ENCODE measurements at places on chromosomes 5 and 9.
A peak's percentile ranks its signal among the peaks of the same experiment; 100 is the strongest.

DNA sequence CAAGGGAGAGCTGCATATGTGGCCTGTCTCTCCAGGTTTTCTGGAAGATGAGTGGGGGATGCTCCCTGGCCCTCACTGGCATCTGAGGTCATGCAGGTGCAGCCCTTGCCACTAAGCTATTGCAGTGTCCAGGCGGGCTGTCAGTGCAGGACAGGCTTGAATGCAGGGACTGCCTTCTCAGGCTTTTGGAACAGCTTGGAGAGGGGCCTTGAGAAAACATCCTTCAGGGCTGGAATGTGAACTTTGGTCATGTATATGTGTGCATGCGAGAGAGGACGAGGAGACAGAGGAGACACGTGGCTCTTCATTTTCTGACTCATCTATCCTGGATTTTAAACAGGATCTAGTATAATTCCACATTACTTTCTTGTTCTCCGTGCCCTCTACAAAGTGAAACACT lies 90.3 kb downstream of the MACROH2A1 start:
- DNase-seq = no peak

DNA sequence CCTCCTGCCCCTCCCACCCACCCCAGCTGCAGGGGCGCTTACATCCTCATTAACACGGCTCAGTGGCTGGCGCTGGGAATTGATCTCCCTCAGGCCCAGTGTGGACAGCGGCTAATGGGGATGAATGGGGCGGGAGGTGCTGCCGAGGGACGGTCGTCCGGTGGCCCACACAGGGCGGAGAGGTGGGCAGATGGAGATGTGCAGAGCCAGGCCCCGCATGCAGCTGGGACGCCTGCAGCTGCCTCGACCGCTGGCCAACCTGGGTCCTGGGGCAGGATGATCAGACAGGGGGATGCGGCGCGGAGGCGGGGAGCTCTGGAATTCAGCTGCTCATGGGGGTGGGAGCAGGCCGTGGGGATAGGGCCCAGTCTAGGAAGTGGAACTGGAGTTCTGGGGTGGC lies 17.6 kb downstream of the TSPAN17 start:
- DNase-seq = peak; percentile 54

DNA sequence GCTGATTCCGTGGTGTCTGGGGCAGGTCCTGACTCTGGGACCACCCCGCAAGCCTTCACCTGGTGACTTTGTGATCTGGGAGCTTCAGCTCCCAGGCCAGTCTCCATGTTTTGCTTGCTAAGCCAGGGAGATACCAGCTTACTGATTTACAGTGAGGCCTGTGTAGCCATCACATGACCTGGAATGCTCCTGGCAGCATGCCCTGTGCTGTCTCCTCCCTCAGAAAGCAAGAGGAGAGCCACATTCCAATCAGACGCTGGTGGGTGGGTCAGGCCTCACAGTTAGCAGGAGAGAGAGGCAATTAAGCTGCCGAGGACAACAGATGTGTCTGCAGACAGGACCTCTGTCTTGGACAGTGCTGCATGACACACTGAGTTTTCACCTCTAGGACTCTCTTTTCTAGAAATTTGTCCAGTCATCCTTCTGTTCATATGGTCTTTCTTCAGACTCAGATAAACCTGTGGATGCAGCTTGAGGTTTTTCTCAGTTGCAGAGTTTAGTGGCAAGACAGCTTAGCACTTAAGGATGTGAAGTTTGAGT lies 24.4 kb upstream of the GRPEL2 start:
- peak; percentile 71 for DNase-seq

GRCh38 chr5:5198135-5198534 lies 58.0 kb downstream of the ADAMTS16 start:
- no peak for DNase-seq

DNA sequence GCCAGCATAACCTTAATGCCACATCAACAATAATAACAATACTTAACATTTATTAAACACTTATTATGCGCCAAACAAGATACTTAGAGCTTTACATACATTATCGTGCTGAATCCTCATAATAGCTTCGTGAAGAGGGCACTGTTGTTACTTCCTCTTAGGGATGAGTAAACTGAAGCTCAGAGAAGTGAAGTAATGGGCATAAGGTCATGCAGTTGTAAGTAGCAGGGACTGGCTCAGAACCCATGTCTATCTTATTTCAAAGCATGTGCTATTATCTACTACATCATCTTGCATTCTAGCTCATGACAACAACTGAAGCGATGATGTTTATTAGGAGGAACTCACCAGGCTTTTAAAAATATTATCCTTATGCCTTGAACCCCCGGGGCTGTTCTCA lies 34.9 kb upstream of the PPP3R2 start:
- DNase-seq = no peak

DNA sequence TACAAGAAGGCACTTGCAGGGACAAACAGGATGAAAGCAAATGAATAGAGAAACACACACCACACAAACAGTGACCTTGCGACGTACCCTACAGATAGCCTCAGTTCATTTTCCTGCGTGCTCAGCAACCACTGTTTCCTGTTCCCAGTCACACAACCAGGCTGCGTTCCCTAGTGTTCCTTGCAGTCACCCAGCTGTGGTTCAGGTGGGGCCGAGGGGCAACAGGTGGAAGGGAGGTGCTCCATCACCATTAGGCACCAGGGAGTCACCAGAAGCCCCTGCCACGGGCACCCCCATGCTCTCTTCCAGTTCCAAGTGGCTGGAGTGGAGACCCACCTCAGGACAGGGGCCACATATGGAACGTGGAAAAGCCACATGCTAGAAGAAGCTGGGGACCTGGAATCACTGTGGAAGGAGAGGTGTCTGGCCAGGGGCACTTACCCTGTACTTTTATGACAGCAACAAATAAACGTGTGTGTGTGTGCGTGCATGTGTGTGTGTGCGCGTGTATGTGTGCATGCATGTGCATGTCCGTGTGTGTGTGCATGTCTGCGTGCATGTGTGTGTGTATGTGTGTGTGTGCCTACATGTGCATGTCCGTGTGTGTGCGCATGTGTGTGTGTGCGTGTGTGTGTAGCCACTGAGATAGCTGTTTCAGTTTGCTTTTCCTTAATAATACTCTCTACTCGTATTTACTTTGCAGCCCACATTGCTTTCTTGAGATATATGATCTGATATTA lies 18.8 kb upstream of the FCN2 start:
- DNase-seq = no peak

GRCh38 chr9:130962418-130963316 lies 23.6 kb upstream of the FIBCD1 start:
- peak; percentile 65 for DNase-seq

GRCh38 chr9:125990793-125991220 lies 243.6 kb downstream of the PBX3 start:
- DNase-seq = no peak

DNA sequence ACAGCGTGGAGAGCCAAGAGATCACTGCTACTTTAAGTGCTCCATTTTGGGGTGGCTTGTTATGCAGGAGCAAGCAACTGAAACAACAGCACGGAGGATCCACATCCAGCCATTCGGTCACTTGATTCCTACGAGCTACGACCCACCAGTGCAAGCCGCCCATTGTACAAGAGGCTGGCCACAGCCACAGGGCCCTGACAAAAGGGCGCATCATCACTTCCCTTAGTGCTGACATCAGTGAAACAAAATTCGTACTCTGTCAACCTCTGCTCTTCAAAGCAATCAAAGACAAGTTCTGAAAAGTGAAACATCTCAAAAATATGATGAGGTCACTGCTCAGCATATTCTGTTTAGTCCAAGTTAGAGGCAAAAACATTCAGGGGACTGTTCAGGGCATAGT lies 168.4 kb downstream of the GADD45G start:
- DNase-seq = no peak

DNA sequence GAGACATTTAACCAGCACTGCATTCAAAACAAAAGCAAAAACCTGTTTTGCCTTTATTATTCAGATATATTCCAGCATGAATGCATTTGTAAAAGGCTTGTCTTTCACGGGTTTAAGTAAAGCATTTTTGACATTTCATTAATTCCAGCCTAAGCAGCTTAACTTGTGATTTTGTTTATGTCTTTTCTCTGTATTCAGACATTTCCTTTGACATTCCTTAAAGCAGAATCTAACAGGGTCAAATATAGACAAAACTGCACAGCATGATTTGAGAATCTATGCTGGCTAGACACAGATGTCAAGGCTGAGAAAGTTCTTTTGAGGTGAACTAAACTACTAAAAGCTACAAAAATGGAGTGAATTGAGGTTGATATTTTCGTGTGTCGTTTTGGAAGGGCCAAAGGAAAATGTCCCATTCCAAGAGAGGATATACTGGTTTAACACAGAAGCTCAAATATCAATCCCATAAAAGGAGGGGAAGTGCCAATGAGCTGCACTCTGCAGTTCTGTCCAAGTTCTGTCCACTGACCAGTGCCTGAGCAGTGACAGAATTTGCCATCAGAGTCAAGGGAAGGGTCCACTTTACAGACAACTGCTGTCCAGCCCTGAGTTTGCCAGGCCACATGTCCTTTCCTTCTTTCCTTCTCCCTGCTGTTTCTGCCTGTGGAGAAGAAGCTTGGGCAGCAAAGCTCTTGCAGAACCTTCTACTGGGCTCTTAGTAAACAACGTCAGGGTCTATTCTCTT lies 198.7 kb upstream of the KLF9 start:
- no peak for DNase-seq

DNA sequence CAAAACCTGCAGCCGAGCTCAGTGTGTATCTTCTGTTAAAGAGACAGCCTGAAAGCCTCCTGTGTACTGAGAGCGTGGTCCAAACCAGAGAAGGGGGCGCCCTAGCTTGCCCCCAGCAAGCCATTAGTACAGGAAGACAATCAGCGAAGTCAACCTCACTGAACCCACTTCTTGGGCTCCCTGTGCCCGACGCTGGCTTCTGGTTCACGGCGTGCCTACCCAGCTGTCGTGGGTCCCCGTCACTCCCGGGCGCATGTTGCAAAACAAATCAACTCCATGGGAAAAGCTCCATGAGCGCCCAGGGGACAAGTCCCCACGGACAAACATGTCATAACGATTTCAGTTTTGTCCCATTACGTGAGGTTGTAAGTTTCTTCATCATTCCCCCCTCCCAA lies 326.9 kb downstream of the SH3GL2 start:
- no peak for DNase-seq

DNA sequence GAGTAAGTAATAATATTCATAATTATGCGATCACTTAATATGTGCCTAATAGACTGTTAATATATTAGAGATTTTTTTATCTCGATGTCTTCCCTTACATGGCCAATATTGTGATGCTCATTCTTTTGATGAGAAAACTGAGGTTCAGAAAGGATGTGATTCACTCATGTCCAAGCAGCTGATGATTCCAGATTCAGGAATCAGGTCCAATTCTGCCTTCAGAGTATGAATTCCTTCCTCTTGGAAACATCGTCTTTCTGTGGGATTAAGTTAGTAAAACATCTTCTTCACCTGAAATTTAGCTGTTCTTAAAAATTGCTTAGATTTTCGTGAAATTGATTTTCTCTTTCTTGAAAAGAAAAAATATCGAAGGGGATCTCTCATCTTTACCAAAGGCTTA lies 242.5 kb upstream of the RFX3 start:
- DNase-seq = no peak

- no peak for DNase-seq
Observed at GRCh38 chr5:161084115-161084514, 232.1 kb upstream of the ATP10B start.

DNA sequence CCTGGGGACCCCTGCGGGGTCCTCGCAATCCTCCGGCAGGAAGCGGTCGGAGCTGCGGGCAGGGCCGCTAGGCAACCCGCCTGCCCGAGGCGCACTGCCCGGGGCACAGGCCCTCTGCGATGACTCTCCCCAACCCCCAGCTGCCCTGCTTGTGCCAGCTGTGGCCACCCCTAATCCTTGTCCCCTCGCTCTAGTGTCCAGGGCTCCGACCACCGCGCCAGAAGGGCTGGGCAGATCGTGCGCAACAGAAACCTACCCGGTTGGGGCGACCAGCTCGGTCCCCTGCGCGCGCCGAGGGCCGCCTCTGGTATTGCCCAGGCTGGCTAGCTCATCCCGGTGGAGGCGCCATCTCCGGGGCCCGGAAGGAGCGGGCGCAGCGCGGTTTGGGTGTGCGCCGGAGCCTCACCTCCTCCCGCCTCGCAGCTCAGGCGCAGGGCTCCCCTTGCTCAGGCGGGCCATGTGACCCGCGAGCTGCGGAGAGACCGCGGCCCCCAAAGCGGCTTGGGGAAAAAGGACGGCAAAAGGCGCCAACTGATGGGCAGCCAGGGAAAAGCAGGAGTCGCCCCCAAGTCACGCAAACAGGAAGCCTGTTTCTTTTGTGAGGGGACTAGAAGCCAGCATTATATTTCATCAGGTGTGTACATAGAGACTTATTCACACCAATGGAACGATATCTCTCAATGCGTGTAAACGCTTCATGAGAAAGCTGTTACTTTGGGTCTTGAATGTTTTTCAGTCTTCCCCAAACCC lies 46.8 kb upstream of the RNF20 start:
- DNase-seq = peak; percentile 83

GRCh38 chr5:150513375-150514309 lies 5.7 kb downstream of the NDST1 start:
- no peak for DNase-seq

DNA sequence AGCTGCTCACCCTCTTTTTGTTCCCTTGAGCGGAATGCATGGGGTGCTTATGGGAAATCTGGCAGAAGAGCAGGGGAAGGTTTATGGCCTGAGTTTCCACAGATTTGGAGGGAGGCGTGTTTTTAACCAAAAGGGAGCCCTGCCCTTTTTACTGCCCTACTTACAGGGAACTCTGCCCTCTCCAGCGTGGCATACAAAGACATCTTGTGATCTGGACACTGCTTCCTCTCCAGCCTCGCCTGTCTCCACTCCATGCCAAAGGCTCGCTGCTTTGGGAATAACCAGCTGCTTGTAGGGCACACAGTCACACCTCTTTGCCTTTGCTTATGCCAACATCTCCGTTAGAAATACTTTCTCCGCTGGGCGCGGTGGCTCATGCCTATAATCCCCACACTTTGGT lies 314.2 kb downstream of the ARHGAP26 start:
- no peak for DNase-seq

GRCh38 chr9:95455714-95456113 lies 61.1 kb downstream of the PTCH1 start:
- no peak for DNase-seq

GRCh38 chr5:6729386-6730310 lies 16.4 kb downstream of the TENT4A start:
- DNase-seq = no peak

DNA sequence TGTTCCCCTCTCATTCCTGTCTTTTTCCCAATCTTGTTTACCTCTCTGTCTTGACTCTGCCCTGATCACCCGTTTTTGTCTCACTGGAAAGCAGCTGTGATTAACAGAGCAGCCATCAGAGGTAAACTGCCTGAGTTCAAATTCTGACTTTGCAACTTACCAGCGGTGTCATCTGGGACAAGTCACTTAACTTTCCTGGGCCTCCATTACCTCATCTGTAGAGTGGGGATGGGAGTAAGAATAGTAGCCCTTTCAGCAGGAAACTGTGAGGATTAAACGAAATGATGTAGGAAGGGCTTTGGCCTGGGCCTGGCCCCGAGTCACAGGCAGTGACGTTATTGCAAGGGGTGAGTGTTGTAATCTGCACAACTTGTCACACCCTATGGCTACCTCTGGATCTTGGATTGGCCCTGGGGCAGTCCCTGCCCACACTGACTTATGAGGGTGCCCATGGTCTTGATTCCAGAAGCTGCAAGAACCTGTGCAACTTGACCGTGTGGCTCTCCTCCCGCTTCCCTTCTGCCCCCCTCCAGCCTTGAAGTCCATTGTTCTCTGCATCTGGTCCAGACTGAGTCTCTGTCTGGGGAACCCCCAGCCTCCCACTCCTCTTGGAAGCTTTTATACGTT lies 657 bp upstream of the PCDH12 start:
- DNase-seq = no peak
